Stimulated activated CD8-positive, alpha-beta memory T cell treated with anti-CD3 and anti-CD28 coated beads, Interleukin-12 subunit alpha, Interleukin-12 subunit beta, amount 100 ng/mL, for 1 hour (primary cell): ENCODE measurements at places on chromosomes 11 and 22.

- peak; percentile 37 for DNase-seq
These were observed 158.7 kb downstream of the RAB38 start for GRCh38 chr11:88016392-88017170.

- no peak for DNase-seq
These were observed 1082.0 kb upstream of the CNTN5 start for GRCh38 chr11:97938789-97939188.

GRCh38 chr11:75328426-75329277, 22.8 kb downstream of the ARRB1 start:
- DNase-seq: peak; percentile 29

DNA sequence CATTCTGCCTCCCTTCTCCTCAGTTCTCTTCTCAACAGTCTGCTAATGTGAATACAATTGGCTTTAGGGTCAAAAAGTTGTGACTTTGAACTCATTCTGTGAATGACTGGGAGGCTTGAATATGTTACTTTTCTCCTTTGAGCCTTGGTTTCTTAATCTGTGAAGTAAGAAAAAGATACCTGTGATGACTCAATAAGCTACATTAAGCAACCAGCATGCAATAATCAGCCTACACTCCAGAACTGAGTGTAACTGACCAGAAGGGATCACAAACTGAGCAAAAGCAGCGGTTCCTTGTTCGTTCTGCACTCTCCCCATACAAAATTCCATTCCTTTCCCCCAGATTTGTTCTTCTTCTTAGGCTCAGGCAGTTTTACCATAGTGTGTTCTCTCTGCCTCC, 23.4 kb downstream of the ZNF202 start:
- no peak for DNase-seq

- DNase-seq: no peak
These were observed 1272.8 kb downstream of the LRRC4C start for GRCh38 chr11:40186437-40187263.

DNA sequence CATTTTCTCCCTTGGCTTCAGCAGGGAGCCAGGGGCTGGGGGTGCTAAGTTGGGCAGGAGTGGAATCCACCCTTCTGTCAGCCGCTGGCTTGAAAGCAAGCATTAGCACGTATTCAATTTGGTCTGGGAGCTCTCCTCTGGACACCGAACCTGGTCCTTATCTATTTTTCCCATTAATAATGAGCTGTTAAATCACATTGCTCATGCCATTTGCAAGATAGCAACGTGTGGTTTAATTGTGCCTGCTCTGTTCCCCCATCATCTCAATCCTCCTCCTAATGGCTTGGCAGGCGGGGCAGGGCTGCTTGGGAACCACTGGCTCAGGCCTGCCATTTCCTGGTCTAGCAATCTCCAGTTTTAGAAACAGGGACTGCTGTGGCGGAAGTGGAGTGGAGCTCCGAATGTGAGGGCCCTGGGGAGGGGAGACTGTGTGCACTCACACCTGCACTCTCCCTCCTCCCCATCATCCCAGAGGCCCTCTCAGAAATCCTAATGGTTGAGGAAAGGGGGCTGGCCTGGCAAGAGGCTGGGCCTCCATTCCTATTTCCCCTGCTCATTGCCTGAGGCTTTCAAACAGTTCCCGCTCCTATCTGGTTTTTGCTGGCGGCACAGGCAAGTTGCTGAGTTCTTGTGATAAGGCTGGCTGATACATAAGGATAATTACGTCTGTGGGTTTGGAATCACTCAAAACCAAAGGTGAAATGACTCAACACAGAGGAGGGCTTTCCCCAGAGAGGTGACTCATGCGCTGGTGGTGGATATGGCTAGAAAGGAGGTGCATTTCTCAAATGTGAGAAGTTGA, 201.2 kb upstream of the E2F8 start:
- no peak for DNase-seq

- no peak for DNase-seq
These were observed 5.1 kb downstream of the PRAME start for GRCh38 chr22:22553735-22554586.

- no peak for DNase-seq
These were observed 140.5 kb upstream of the PLET1 start for GRCh38 chr11:112401036-112401769.

- DNase-seq: no peak
These were observed 81.1 kb downstream of the LRRC32 start for GRCh38 chr11:76589477-76589876.

- DNase-seq: no peak
These were observed 49.6 kb downstream of the NAV2 start for GRCh38 chr11:19762266-19762665.

DNA sequence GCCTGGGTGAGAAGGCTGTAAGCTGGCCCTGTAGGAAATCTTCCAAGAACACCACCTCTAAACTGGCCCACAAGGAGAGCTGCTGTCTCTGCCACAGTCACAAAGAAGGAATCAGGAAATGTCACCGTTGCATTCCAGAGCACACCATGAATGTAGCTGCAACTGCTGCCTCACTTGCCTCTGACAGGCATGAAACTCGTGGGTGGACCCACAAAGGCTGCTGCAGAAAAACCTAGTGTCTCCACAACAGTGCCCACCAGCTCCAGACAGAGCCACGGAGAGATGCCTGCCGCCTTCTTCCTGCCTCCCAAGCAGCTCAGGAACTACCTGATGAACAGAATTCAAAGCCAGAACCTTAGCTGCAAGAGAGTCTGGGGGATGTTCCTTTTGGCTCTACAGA, 10.5 kb downstream of the DNAJB13 start:
- no peak for DNase-seq
